Foreskin keratinocyte (primary cell): ENCODE measurements at places on chromosomes 5 and 9. TPM values are rescaled to one million over a fixed set of nuclear protein-coding genes. Genes with fewer than 3 reads are reported as not detected.

- no peak for DNase-seq
Observed at GRCh38 chr9:95089257-95090022, 228.1 kb downstream of the FANCC start.

DNA sequence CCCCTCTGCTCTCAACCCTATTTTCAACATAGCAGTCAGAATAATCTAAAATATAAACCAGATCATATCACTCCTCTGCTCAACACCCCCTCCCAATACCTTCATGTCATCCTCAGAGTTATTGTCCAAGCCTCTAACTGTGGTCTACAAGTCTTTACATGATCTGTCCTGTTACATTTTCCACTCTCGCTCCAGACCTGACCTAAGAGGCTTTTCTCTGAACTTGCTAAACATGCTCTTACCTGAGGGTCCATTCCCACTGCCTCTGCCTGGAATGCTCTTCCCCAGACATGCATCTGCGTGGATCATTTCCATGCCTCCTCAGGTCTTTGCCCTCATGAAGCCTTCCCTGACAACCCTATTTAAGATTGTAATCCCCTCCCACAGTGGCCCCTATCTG lies 12.0 kb downstream of the NIPSNAP3B start:
- DNase-seq = peak; percentile 61

- DNase-seq = no peak
Observed at GRCh38 chr5:126210955-126211354, 212.3 kb upstream of the GRAMD2B start.

ISL1 gene
- total RNA-seq = 5.5 and 8.6 TPM in 2 replicates

FOXD4L4 gene
- total RNA-seq = not detected in 2 replicates

EQTN gene
- total RNA-seq = 0.27 TPM in 1 of 2 replicates, not detected in the other

DNA sequence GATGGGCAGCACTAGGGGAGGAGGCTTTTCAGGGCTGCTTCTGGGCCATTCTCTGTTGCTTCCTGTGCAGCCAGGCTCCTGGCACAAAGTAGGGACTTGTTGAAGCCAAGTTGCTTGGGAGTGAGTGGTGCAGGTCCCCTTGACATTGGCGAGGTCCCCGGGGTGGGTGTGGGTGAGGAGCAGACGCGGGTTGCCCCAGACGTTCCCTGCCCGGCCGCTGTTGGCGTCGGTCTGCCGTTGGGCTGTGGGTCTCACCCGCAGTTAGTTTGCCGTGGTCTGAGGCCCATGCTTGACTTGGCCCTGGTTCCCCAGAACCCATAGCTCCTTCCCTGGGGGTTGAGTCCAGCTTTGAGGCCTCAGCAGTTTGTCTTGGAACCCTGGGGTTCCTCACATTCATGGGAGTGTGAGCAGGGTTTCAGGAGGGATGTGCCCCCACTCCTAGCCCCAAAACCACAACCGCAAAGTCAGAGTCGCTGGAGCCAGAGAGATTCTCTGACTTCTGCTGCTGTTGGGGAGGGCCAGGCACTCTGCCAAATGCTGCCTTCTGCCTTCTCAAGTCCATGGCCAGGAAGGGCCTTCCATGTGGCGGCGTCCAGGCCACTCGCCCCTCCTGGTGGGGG lies 77.5 kb downstream of the RXRA start:
- DNase-seq = no peak

GRCh38 chr5:10903786-10904560 lies 142.9 kb upstream of the DAP start:
- DNase-seq = no peak

PCDHB11 gene
- total RNA-seq = 0.03 TPM in 1 of 2 replicates, not detected in the other

MSX2 gene
- total RNA-seq = 2.8 and 4.0 TPM in 2 replicates

APBA1 gene
- total RNA-seq = 2.1 and 3.2 TPM in 2 replicates

DNA sequence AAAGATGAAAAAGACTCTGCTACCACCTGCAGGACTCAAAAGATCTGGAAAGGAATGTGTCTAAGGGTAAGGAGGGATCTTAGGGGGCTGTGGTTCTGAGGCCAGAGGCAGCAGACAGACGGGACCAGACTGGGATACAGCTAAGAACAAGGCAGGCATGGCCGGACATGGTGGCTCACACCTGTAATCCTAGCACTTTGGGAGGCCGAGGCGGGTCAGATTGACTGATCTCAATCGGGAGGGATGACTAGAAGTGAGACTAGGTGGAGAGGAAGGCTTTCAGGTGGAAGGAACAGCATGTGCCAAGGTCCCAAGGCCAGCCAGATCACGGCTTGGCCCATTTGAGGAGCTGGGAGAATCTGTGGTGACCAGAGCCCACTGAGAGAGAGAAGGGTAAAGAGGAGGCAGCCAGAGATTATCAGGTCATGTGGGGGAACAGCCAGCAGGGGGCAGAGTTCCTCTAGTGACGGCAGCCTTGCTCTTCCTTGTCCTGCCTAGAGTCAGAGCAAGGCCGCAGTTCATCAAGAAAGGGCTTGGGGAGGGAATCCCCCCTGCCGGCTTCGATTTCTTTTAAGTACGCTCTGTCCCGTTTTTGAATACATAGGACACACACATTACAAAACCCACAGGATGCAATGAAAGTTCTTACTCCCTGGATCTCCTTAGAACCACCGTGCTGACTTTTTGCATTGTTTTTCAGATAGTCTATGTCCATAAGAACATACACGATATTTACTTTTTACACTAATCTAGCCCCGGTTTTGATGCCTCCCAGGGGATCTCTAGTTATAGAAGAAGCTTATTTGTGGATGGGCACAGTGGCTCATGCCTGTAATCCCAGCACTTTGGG lies 2.6 kb upstream of the OLFML2A start:
- no peak for DNase-seq

DNA sequence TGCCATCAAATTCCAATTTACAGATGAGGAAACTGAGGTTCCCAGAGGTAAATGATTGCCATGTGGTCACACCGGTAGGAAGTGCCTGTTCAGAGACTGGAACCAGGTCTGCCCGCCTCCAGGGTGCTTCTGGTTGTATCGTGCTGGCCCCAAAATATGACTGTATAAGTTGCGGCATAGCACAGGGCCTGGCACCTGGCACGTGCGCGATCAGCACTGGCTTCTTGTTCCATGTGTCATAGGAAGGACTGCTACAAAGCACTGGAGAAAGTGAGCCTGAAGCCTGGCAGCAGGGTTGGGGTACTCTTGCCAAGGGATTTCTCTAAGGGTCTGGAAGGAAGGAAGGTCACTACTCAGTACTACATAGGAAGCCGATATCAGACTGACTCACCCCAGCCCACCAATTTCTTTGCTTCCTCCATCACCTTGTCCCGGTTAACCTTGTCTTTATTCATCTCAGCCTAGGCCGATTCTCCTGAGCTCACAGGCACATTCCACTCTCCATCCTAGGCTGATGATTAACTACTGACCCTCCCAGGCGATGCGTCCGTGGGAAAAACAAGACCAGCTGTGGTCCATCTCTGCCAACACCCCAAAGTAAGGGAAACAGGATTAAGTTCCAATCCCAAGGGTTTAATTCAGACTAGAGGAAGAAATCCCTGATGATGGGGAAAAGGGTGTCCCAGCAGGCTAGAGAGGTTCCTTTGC lies 1.8 kb downstream of the HRH2 start:
- no peak for DNase-seq

- DNase-seq = no peak
Observed at GRCh38 chr5:175691761-175692160, 33.9 kb downstream of the HRH2 start.

- DNase-seq = no peak
Observed at GRCh38 chr9:96449523-96449844, 485 bp upstream of the HABP4 start.
